ENCODE measurements at places on chromosomes 12 and 14.

DNA sequence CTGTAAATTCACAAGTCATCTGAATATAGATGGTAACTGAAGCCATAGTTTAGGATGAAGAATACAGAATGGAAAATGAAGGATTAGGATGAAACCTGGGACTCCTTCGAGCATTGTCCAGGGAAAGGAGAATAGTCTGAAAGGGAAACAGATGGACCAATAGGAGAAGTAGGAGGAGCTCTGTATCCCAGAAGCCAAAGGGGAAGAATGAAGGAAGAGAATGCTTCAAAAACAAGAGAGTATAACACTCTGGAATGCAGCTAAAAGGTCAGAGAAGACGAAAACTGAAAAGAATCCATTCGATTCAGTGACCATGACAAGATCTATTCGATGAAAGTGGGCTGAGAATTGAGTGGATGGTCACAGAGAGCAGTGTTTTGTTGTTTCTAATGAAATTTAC is 1.0 kb downstream of the GMFB start:
- DNase-seq: peak; percentile 67

DNA sequence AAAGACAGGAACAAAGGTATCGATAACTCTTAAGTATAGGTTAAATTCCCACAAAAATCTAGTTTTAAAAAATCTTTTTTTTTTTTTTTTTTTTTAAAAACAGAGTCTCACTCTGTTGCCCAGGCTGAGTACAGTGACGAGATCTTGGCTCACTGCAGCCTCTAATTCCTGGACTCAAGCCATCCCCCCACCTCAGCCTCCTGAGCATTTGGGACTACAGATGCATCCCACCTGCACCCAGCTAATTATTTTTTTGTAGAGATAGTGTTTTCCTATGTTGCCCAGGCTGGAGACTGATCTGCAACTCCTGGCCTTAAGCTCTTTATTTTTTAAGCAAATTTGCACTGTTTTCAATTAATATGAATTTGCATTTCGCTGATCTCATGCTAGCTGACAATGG is 9.8 kb downstream of the PSEN1 start:
- DNase-seq: no peak

DNA sequence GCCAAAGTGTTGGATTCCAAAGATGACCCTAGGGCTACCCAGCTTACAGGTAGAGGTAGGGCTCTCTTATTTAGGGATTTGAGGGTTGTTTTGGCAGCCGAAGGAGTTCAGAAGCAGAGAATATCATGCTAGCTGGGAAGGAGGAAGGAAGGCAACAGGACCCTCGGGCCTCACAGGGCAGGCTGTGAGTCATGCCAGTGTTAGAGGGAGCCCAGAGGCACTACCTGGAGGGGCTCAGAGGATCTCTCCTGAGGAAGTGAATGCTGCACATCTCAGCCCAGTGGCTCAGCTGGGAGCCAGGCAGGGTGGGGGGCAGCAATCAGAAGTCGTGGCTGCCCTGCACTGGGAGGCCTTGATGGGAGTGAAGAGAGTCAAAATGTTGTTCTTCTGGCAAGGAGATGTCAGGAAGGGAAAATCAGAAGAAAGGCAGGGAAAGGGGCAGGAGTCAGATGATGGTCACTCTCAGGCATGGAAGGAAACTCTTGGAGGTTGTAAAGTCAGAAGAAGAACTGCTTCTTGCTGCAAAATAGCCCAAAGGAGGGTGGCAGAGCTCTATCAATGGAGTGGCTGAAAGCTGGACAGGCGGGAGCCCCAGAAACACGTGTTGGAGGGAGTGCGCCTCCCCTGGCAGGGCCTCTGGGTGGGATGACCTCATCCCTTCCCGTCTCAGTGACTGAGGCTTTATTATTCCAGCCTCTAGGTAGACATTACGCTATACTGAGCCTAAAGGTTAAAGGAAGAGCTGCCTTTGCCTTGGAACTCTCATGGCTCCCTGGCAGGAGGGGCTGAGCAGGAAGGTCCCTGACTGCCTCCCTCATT is 141.3 kb downstream of the SMOC1 start:
- no peak for DNase-seq

- peak; percentile 34 for DNase-seq
These were observed at the start of gene ADSS1 for GRCh38 chr14:104723651-104724406. TSS of gene ADSS1 (plus strand) at chr14:104724229. CDS start at chr14:104724271, 42 bp downstream.

GRCh38 chr14:39946807-39947206 is 514.6 kb upstream of the FBXO33 start:
- no peak for DNase-seq

DNA sequence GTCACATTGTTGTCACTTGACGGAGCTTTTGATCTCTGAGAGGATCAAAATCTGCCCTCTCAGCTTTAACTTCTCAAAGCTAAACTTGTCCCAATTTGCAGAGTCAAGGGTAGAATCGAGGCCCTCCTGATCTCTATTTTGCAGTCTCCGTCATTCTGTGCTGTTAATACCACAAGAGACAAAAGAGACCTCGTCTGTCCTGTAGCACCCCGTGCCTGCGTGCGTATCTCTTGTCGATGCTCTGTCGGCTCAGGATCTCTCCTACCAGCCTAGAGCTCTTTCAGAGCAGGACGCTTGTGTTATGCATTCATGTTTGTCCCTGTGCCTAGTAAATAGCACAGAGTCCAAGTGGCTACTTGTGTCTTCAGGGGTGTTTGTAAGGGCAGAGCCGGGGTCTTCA is 5.1 kb downstream of the EVL start:
- DNase-seq: no peak

DNA sequence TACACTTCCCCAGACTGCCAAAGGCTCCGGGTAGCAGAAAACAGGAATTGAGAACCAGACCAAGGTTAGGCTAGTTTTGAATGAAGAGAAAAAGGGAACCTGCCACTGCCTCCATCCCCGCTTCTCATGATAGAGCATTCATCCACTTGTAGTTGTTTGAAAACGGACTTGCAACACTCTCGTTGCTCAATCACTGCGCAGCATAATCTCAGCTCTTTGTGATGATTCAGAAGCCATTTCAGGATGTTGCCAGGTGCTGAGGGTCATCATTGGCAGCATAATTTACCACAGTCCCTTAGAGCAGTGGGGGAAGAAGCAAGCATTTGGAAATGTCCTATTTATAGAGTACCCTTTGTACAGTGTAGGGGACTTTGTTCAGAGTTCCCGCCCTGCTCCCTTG is 25.6 kb downstream of the KCNK13 start:
- DNase-seq: peak; percentile 48

GRCh38 chr12:43102546-43103264 is 449.3 kb downstream of the ADAMTS20 start:
- DNase-seq: no peak

- no peak for DNase-seq
These were observed 30.8 kb downstream of the CLEC1A start for GRCh38 chr12:10067942-10068341.

DNA sequence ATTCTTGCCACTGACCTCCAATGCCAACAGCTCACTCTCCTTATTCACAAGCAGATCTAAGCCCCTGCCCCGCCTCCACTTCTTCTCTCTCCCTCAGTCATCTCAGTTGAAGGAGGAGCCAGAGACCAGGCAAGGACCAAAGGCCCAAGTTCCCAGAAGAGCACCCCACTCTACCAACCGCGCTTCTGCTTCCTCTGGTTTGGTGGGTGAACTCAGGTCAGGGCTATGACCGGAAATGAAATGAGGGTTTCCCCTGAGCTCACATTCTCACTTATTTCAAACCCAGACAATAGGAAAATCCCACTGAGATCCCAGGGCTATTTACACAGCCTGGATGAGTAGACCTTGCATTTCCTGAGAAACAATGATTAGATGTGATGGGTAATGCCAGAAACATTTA is 9.9 kb downstream of the DPF3 start:
- no peak for DNase-seq

DNA sequence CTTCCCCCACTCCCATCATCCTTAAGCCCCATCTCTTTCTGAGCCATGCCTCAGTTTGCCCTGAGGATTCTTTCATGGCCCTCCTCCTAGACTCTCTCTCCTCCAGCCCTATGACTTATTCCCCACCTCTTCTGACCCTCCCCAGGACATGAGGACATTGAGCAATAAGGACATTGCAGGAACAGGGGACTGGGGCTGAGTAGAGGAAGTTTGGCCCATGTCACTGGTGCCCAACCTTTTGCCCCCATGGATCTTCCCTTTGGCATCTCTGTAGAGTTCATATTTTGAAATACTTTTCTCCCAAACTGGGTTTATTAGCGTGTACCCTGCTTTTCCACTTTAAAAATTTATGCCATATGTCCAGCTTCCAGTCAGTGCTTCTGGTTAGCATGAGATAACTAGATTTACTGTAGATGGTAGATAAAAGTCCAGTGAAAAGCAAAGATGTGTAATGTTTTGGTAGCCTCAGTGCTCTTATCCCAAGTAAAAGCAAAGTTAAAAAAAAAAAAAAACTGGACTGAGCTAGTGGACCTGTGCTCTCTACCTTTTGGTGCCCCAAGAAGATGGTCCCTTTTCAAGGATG is 6.1 kb upstream of the LRP1-AS start:
- DNase-seq: peak; percentile 54

DNA sequence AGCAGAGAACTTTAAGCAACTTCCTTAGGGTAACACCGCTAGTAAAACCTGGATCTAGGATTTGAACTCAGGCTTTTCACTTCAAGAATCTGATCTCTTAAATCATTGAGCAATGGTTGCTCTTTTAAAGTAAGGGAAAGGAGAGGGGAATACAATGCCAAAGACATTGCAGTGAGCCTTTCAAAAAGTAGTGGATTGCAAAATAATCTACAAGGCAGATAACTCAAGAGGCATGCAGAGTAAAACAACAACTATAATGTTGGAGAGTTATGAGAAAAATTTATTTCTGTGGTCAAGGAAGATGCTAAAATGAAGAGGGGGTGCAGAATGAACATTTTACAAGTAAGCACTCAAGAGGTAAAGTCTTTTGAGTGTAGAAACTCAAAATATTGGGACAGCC is 432.6 kb downstream of the C12orf50 start:
- peak; percentile 39 for DNase-seq

- peak; percentile 89 for DNase-seq
These were observed 21.5 kb downstream of the ALDH2 start for GRCh38 chr12:111788178-111788654.

DNA sequence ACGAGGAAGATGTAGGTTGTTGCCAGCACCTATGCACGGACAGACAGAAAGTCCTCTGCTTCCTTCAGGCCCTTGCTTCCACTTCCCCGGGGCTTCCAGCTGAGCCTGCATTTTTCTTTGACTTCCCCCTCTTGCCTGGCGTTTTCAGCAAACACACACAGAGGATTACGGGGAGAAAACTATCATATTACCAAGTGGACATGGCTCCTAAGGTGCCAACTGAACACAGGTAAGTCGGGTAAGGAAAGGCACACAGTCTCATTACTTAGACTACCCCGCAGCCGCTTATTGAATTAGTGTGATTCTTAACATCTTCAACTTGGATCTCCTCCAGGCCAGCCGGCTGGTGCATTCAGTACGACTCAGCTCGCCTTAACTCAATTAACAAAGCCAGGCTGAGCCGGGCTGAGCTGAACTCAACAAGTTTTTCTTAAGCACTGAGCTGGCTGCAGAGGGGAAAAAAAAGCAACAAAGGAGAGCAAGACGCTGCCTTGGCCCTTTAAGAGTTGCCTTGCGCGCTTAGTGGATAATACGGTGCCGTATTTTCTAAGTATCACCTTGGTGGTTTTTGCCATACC is 19.2 kb upstream of the MAP1LC3B2 start:
- DNase-seq: peak; percentile 63

DNA sequence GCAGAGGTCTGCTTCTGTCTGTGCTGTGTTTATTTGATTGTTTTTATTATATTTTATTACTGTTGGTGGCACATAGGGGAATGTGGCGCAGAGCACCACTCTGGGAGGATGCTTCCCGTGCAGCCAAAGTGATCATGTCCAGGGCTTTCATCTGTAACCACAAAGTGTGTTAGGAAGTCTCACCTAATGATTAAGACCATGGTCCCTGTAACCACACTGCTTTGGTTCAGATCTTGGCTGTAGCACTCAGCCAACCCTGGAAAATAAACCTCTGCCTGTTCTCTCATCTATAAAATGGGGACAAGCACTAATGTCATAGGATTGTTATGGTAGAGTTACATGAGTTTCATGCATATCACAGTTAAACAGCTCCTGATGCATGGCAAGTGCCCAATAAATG is 1.9 kb downstream of the RESF1 start:
- no peak for DNase-seq

All from fibroblast of gingiva (primary cell).